Inflammatory macrophage treated with lipopolysaccharide for 4 hours (primary cell): ENCODE measurements at places on chromosomes 6 and 20.

- DNase-seq, result no peak
Measured at GRCh38 chr20:47605673-47606413, 104.2 kb downstream of the NCOA3 start.

DNA sequence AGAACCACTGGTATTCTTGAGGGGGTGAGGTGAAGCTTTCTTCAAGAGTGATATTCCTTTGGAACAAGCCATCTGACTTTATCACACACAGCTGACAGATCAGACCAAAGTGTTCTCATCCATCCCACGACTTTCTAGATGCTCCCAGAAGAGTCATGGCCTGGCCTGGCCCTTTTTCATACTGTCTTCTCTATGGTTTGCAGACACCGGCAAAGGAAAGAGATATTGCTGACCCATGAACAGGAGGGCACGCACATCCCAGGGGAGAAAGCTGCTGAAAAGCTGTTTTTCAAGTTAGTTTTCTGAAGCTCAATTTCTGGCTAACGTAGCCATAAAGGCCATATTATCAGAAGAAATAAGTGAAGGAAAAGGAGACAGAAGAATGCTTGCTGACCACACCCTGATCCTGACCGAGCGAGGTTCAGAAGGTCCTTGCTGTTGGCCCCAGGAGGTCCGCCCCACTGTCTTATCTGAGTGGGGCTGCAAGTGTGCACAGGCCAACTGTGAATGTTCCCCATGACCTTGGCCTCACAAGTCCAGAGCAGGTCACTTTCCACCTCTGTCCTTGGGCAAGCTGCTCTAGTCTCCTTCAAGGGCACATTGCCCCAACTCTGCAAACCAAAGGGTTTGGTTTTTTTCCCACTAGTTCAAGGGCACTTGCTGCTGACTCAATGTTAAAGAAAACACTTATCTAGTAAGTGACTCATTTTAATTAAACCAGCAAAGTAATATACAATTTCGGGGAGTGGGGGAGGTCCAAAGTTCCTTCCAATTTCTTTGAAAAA lies 2.0 kb downstream of the ACSS1 start:
- DNase-seq, result no peak

GRCh38 chr20:5741089-5741488 lies 9.1 kb upstream of the SHLD1 start:
- no peak for DNase-seq

GRCh38 chr6:56188429-56188828 lies 59.0 kb downstream of the COL21A1 start:
- no peak for DNase-seq

DNA sequence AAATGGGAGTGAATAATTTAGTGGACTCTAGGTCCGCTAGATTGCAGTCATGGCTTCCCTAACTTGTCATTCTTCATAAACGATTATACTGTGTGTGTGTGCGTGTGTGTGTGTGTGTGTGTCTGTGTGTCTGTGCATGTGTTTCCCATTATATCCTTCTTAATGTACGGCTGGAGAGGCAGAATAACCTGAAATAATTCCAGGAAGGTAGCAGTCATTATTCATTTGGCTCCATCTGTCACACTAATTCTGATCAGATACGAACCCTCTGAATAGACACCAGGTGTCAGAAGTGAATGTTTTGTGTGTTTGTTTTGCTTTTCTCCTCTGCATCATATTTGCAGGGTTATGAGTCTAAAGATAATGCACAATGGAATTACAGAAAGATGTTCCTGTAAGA lies 372.9 kb downstream of the DOK5 start:
- no peak for DNase-seq

- DNase-seq, result no peak
Measured at GRCh38 chr6:15153191-15153590, 92.7 kb upstream of the JARID2 start.

GRCh38 chr20:42754706-42755105 lies 435.0 kb downstream of the PTPRT start:
- DNase-seq, result no peak

DNA sequence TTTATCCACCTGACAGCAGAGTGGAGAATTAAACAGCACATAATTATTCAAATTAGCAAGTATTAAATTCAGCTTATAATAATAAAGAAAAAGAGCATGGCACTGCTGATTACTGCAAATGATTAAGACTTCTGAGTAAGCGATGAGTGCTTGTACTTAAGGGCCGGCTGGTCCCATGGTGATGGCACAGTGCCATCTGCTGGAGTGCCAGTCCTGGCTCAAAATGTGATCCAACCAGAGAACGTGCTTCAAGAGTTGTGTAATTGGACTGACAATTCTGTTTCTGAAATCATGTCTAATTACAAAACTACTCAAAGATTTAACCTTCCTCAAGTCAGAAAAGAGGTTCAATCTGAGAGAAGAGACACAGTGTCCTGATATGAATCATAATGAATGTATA lies 181.6 kb upstream of the RGS17 start:
- peak; percentile 60 for DNase-seq

DNA sequence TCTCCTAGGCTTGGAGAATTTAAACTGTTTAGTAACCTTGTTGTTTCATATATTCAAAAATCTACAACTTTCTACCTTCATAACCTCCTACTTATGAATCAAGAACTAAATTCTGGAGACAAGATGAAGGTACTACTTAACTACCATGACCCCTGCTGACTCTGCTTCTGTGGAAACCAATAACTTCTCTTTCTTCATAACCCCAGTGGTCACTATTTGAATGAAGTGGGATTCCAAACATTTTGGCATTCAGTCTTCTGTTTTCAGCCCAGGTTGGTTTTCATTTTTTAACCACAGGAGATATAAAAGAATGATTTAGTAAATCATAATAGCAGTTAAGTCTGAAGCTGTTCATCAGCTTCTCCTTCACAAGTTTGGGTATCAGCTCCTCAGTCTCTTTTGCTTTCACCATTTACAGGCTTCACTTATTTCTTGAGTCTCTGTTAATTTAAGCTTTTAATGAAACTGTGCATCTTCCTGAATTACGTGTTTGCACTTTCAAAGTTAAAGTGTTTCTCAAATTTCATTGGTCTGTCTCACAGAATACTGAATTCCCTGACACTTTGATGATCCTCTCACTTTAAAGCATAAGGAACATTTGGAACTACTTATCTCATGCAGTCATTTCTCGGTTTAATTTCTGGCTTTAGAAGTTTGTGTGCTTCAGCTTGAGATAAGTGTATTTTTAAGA lies 9.5 kb downstream of the SENP6 start:
- DNase-seq, result no peak

DNA sequence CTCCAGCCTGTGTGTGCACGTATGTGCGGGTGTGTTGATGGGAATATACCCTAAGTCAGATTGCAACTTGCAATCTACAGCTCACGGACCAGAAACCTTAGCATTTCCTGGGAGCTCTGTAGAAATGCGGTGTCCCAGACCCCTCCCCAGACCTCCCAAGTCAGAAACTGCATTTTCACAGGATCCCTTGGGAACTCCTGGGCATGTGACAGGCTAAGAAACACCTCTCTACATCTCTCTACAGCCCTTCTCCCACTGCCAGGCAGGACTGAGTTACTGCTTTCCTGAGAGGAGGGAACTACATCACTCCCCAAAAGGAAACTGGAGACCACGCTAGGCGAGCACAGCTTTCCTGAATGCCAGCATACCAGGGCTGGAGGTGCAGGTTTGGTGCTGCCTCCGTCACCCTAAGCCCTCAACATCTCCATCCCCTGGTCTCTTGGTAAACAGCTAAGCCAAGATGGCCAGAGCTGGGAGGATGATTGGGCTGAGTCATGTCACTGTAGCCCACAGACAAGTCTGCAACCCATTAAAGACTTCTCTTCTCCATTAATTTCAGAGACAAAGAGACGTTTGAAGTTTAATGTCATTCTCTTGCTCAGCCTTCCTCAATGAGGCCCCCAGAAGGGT lies 194.4 kb downstream of the BMP7 start:
- no peak for DNase-seq

DNA sequence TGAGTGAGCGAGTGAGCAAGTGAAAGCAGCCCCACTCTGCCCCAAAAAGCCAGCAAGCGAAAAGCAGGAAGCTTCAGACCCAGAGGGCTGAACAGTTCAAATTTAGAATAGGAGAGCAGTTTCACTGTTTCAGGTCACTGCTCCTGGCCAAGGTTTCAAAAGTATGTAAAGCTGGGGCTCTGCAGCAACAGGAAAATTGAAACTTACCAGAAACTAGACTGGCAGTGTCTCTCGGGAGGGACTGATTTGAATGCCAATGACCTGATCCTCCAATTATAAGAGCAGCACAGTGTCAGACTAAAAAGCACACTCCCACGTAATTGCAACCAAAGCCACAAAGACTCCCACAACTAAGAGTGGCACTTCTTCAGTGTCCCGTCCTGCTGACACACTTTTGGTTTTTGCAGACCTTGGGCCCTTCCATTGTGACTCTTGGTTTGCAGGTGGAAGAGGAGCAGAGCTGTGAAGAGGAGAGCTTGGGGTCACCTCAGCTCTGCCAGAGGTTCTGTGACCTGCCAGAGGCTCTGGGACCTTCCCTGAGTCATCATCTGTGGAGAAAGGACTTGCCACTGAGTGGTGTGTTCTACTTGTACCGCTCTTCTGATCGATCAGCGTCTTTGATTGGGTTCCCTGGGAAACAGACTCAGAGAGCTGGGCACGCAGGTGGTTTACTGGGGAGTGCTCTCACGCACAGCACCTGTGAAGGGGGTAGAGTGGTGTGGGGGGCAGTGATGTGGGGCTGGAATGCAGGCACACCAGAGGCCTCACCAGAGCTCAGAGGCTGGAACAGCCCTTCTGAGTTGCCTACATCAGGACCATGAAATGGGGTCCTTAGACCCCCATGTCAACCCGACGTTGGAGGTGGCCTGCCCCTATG lies 52.7 kb upstream of the PTGIS start:
- DNase-seq, result peak; percentile 48
